ENCODE measurements at places on chromosomes 12 and 14. TPM values are rescaled to one million over a fixed set of nuclear protein-coding genes. Genes with fewer than 3 reads are reported as not detected.

Gene SAMD15
- total RNA-seq, result 5.3 TPM

Gene KLRC3
- not detected for total RNA-seq

Gene IRAK3
- total RNA-seq, result 10.5 TPM

Gene GPRC5D
- total RNA-seq, result not detected

Gene PLEKHD1
- 4.3 TPM for total RNA-seq

Gene CNTN1
- 47.3 TPM for total RNA-seq

Gene POTEG
- not detected for total RNA-seq

Gene SLC25A29
- total RNA-seq, result 52.7 TPM

Gene TAC3
- 1.6 TPM for total RNA-seq

Gene ST8SIA1
- total RNA-seq, result 10.3 TPM

Gene TSPAN9
- 94.7 TPM for total RNA-seq

Gene TMEM19
- total RNA-seq, result 27.9 TPM

Gene IAPP
- not detected for total RNA-seq

Gene KCNC2
- 2.2 TPM for total RNA-seq

Gene SERPINA10
- 0.06 TPM for total RNA-seq

Gene DACT1
- total RNA-seq, result 38.0 TPM

Gene DCAF11
- 145 TPM for total RNA-seq

Gene SYNDIG1L
- total RNA-seq, result 0.06 TPM

Gene BCL2L14
- total RNA-seq, result 0.23 TPM

Gene TPH2
- total RNA-seq, result not detected

Gene INHBE
- 0.23 TPM for total RNA-seq

Gene BDKRB1
- total RNA-seq, result 0.23 TPM

Gene CFAP54
- total RNA-seq, result 8.5 TPM

Gene TSPAN8
- 23.5 TPM for total RNA-seq

Gene COCH
- total RNA-seq, result 2.3 TPM

Gene POTEM
- total RNA-seq, result not detected

Gene KRT85
- not detected for total RNA-seq

Gene NUMB
- 57.9 TPM for total RNA-seq

Gene CCDC38
- total RNA-seq, result not detected

Gene TRIAP1
- total RNA-seq, result 11.3 TPM

Gene HCAR3
- total RNA-seq, result 2.3 TPM

Gene MEG3
- 466 TPM for total RNA-seq

Gene MFAP5
- total RNA-seq, result 42.2 TPM

Gene GPR84
- 0.53 TPM for total RNA-seq

Gene FAM222A
- 5.0 TPM for total RNA-seq

Gene GRIP1
- 16.8 TPM for total RNA-seq

Gene MUCL1
- total RNA-seq, result not detected

Gene GZMB
- total RNA-seq, result 1.4 TPM

Gene PTPRO
- total RNA-seq, result 85.1 TPM

Gene EPYC
- not detected for total RNA-seq

Gene LRTM2
- 0.35 TPM for total RNA-seq

Gene NEUROD4
- total RNA-seq, result not detected

Gene IL22
- total RNA-seq, result not detected

Gene SERPINA1
- total RNA-seq, result 27.6 TPM

Gene PLEKHH1
- total RNA-seq, result 18.6 TPM

Gene CCDC91
- total RNA-seq, result 22.0 TPM

Gene C14orf132
- total RNA-seq, result 54.0 TPM

Gene TMEM121
- total RNA-seq, result 14.7 TPM

Gene DNAI7
- total RNA-seq, result 3.9 TPM

All from metanephros (tissue), 2 donors.